Activated CD4-positive, alpha-beta T cell treated with anti-CD3 and anti-CD28 coated beads, Interleukin-2, amount 50 U/mL, for 16 hours (primary cell): ENCODE measurements at places on chromosomes 7 and 10.

GRCh38 chr10:58513188-58514110, 777 bp downstream of the BICC1 start:
- peak; percentile 27 for DNase-seq

DNA sequence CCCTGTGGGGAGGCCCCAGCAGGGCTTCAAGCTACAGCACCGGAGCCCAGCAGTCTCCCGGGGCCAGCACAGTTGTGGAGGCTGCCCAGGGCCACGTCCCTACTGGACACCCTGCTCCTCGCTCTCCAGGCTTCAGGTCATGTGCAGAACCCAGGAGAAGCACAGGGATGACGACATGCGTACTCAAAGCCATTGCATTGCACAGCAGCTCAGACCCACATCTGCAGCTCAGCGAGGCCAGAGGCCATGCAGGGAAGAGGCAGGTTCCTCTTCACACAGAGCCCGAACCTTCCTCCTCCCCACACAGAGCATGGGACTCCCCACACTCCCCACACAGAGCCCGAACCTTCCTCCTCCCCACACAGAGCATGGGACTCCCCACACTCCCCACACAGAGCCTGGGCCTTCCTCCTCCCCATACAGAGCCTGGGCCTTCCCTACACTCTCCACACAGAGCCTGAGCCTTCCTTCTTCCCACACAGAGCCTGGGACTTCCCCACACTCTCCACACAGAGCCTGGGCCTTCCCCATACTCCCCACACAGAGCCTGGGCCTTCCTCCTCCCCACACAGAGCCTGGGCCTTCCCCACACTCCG, 12.3 kb downstream of the CFAP46 start:
- no peak for DNase-seq

DNA sequence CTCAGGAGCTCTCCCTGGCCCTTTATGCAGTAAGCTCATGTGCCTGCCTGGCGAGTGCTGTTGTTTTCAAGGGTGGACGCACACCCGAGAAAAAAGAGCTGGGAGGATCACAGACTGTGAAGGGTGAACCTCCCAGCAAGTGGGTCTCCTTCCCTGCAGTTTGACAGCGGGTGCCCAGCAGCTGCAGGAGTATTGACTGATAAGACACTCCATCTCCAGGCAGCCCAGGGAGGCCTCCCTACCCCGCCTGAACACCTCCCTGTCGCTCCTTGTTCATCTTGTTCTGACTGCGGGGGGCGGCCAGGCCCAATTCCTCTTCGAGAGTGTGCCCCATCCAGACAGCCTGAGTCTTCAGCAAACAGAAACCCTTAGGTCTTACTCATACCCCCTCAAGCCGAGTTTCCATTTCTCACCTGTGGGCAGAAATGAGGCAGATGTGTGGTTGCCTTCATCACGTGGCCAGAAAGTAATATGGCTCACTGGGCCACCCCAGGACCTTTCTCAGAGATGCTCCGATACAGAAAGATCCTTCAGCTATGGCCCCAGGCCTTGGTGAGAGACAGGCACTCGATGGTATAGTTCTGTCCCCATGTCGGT, 17.2 kb downstream of the MDH2 start:
- DNase-seq: peak; percentile 33

- DNase-seq: peak; percentile 52
Observed at GRCh38 chr10:97081621-97082235, 104.0 kb downstream of the SLIT1 start.

DNA sequence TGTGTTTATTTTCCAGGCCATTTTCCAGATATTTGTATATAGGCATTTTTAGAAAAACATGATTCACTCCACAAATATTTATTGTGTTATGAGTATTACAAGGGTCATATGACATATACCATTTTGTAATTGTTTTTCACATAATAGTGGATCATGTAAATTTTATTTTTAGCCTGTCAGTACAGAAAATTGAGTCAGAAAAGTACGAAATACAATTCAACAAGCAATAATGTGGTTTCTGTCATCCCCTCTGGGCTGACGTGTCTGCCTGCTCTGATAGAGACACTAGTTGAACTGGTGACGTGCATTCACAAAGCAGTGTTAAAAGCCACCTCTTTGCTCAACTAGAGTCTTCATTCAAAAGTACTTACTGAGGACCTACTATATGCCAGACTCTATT, 97.9 kb upstream of the STEAP1B start:
- no peak for DNase-seq

- DNase-seq: no peak
Observed at GRCh38 chr7:66507764-66508296, 120.9 kb upstream of the KCTD7 start.

DNA sequence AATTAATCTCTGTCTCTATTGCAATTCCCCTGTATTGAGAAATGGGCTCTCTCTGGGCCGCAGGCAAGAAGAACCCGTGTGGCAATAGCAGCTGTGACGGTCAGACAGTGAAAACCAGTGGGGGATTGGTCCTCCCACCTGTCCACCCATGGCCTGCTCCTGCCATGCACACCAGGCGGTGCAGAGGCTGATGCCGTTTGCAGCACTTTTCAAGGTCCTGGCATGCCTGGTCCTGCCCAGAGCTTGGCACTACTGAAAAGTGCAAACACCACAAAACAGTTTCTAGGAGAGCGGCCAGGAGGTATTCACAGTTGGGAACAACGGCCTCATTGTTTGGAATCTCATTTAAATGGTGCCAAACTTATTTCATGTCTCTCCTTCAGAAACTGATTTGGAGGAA, 41.5 kb downstream of the PSPH start:
- no peak for DNase-seq

DNA sequence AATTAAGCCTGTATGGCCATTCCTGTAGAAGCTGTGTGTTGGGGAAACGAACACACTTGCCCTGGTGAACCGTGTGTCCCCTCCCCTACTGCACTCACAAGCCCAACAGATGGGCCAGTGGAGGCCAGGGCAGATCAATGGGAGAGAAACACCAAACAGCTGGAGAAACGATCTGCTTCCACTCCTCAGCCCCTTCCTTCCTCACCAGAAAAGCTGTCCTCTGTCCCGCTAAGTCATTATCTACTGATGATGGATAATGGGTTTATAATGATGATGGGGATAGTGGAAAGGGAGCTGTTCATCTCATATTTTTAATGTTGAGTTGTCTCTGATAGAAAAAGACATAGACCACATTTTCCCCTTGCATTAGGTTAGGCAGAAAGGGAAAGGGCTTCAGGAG, 99.7 kb downstream of the ELMO1 start:
- no peak for DNase-seq

- DNase-seq: no peak
Observed at GRCh38 chr7:132191418-132191817, 384.9 kb downstream of the PLXNA4 start.

GRCh38 chr10:66586073-66586472, 339.8 kb upstream of the LRRTM3 start:
- DNase-seq: no peak

DNA sequence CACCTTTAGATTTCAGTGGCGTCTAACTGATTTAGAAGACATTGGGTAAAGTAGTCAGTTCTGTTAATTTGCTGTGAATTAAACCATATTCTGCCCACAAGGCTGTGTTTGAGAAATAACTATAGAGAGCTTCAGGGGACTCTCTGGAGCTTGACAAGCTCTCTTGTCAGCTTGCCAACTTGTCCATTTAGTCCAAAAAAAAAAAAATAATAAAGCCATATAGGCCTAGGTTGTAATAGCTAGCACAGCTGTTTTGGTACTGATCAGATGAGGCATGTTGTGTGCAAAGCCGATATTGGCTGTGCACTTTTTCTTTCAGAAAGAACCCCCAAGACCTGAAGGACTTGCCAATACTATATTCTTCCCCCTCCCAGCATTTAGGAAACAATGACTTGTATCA, 20.2 kb upstream of the ZNF282 start:
- no peak for DNase-seq

DNA sequence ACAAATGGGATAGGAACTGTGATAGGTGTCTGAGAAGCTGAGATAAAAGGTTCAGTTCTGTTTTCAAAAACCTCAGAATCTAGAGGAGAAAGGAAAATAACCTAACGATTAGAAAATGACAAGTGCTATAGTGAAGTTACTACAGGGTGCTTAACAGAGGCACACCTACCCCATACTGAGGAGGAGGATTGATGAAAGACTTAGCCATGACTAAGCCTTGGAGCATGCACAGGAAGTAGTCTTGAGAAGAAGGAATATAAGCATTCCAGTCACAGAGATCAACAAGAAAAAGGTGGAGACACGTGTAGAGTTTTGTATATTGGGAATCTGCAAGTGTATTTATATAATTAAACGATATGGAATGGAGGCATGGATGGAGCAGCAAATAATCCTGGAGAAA, 1225.5 kb upstream of the CELF2 start:
- DNase-seq: no peak

GRCh38 chr7:36911788-36912187, 187.5 kb upstream of the AOAH start:
- DNase-seq: no peak

DNA sequence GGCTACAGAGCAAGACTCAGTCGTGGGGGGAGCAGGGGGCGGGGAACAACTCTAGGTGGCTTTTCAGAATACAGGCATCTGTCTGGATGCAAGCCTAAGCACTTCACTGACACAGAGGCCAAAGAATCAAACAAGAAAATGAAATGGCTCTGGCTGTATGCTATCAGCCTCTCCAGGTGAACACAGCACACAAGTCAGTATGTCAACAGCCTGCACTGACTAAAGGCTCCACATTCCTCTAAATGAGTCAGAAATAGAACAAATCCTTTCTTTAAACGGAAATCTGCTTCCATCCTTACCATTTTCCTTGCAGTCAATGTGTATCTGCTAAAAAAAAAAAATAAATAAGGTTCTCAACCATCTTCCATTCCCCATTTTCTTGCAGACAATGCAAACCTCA, 88.3 kb downstream of the ARMH3 start:
- no peak for DNase-seq

DNA sequence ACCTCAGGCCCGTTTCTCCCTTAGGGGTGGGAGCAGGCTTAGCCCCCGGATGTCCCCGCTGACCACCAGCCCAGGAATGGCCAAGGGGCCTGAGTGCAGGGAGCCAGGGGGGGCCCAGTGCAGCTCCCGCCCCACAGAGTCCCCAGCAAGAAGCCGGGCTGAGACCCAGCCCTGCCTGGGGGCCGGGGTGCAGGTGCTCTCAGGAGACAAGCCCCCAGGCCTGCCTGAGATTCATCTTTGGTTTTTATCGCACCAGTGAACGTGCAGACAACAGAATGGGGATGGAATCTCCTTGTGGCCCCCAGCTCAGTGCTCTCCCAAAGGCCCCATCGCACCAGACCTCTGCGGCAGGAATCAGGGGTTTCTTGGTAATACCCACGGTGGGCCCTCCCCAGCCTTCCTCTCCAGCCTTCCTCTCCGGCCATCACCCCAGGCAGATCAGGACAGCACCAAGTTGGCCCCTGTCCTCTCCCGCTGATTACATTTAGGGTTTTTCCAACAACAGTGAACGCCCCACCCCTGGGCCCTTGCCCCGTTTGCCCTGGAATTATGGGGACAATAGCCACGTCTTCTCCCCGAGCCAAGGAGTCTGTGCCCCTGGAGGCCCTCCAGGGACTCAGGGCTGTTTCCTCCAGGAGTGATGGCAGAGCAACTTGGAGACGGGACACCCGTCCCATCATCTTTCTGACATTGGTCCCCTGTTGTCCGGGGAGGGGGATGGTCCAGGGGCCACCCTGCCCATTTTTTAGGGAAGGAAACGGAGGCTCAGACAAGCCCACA, 22.4 kb downstream of the ADAP1 start:
- DNase-seq: no peak

DNA sequence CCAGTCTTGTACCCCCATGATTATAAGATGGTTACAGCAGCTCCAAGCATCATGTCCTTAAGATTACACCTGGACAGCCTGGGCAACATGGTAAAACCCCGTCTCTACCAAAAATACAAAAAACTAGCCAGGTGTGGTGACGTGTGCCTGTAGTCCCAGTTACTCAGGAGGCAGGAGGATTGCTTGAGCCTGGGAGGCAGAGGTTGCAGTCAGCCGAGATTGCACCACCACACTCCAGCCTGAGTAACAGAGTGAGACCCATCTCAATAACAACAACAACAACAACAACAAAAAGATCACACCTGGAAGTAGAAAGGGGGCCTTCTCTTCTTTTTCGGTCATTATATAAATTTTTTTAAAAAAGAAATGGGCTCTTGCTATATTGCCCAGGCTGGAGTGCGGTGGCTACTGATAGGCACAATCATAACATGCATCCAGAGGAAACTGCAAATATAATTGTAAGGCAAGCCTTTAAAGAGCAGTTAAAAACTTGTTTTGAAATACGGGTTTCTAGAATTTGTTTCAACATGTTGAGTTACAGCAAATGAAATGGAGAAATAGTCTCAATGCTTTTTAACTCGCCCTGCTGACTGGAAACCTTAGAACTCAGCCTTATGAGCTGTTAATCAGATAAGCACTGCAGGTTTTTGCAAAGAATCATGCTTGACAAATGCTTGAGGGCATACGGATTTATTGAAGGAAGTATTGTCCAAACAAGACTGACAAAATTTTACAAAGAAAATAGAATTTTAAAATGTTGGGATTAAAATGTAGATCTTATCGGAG, 4.7 kb upstream of the ENTPD7 start:
- no peak for DNase-seq

DNA sequence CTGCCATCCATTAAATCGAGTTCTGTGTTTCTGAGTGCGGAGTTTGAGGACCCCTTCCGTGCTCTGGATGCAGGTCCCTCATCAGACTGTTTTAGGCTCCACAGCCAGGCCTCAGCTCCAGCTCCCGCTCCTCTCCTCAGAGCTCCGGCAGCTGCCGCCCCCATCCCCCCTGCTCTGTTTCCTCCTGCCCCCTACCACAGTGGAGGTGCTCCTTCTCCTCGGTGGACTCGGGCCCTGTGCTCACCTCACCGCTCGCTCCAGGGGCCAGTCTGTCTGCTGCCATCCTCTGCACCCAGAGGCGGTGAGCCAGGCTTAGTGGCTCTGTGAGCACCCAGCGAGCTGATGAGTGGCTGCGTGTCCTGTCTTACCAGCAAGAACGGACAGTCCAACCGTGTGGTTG, 21.4 kb upstream of the PRKAR1B start:
- no peak for DNase-seq

DNA sequence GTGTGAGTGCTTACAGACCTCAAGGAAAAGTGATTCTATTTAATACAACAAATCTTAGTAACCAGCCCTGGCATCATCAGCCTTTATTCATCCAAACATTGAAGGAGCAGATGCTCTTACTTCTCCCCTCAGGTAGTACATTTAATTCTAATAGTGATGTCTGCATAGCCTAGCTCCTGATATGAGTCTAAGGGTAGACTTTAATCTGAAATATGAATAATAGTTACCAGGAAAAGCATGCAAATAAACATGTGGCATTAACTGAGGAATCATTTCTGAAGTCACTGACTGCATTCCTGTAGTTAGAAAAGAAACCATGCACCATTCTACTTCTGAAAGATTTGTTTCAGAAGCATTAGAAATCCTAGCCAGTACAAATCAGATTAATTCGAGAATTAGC, 25.7 kb upstream of the LMBR1 start:
- DNase-seq: peak; percentile 85

- DNase-seq: no peak
Observed at GRCh38 chr10:71667387-71667752, 52.2 kb downstream of the C10orf105 start.

GRCh38 chr10:6473430-6473829, 106.6 kb downstream of the PRKCQ start:
- DNase-seq: peak; percentile 87

GRCh38 chr7:16818732-16819131, 13.9 kb upstream of the AGR2 start:
- DNase-seq: no peak

- no peak for DNase-seq
Observed at GRCh38 chr10:14481752-14482151, 151.0 kb upstream of the FRMD4A start.
